Heart right ventricle (tissue), 16 donors: ENCODE measurements at places on chromosomes 16 and 17.

DNA sequence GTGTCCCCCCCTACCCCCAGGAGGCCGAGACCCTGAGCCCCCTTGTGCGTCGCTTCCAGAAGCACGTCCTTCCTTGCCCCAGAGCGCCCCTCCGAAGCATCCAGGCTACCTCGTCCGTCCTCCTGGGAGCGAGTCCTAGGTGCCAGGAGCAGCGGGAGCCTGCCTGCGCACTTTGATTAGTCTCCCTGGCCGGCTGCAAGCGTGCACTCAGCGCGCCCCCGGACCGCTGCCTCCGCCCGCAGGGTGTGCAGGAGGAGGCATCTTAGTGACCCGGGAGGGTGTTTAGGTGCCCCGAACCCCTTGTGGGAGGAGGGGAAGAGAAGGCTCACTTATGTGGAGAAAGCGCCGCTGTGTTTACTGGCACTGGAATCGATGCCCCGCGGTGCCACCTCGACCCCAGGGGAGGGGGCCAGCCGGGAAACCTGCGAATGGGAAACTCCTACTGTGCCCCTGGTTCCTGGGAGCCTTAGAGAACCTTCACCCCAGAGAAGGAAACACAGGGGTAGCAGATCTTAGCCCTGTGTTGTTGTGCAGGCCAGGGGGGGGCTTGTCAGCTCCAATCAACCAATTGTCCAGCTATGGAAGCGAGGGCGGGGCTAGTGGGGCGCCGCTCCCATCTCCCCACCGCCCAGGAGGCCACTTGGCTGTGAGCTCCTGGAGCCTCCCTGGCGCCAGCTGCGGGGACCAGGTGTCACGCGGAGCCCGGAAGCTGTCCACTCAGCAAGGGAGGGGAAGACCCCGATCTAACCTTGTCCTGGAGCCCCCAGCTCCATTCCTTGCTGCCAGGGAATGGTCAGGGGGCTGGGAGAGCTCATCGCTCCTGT is 922.8 kb upstream of the EEF2KMT start:
- H3K4me3 ChIP-seq: no peak overlapping the region
- H3K27ac ChIP-seq: no peak overlapping the region
- H3K4me1 ChIP-seq: peaks cover 3% of the 10 kb centered on the region
- H3K27me3 ChIP-seq: peaks cover 11% of the 10 kb centered on the region

GRCh38 chr17:2068519-2069051 is 13.7 kb downstream of the HIC1 start:
- peak overlapping the region; percentile 86 for H3K27ac ChIP-seq
- no peak for DNase-seq
- no peak overlapping the region for H3K4me3 ChIP-seq
- peaks cover 69% of the 10 kb centered on the region for H3K4me1 ChIP-seq

DNA sequence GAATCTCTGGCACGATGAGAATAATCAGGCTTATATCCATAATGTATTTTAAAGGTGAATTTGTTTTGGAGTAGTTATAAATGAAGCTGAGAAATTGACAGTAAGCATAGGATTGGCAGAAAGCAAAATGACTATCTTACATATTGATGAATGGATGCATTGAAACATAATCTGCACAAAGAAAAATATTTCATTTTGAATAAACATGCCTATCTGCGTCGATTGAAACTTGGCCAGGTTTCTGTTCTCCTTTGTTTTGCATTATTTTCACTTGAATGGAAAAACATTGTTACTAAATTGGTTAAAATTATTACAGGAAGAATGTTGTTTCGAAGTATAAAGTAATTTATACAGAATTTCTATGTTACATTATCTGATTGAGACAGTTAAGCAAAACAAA is 128.2 kb downstream of the USP22 start:
- H3K27ac ChIP-seq: no peak overlapping the region
- no peak for DNase-seq
- no peak overlapping the region for H3K4me3 ChIP-seq
- no peaks in the 10 kb centered on the region for H3K4me1 ChIP-seq

GRCh38 chr16:73356401-73357079 is 308.6 kb upstream of the ZFHX3 start:
- no peaks in the 10 kb centered on the region for H3K4me1 ChIP-seq

- H3K4me1 ChIP-seq: peaks cover 7% of the 10 kb centered on the region
- peak overlapping the region; percentile 93 for H3K27ac ChIP-seq
- no peaks in the 10 kb centered on the region for H3K36me3 ChIP-seq
- H3K27me3 ChIP-seq: peaks cover 17% of the 10 kb centered on the region
Observed at GRCh38 chr17:72128039-72128438, 7.2 kb downstream of the SOX9 start.

DNA sequence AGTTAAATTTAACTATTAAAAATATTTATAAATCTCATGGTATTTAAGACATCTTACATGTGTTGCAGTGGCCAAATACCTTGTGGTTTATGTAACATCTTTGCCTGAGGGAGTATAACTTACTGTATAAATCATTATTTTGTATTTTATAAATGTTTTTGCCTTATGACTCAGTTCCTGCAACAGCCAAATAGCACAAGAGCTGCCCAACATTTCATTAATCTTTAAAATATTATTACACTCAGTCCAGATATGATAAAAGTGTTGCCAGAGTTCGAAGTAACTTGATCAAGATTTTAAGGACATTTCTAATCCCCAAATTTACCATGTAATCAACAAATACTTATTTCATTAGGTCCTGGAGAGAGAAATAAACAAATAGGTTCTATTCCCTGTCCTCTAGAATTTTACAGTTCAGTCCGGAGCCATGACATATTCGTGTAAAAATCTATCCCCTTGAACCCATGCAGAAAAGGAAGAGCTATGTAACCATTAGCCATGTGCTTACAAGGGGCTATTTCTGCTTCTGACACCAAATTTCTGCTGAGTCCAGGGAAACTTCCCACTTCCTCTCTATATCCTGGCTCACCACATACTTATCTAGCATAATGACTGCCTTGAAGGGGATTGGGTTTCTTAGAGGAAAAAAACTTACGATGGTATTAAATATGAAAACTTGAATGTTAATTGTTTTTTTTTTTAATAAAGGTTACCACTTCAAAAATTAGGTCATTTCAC is 44.0 kb downstream of the IRX6 start:
- H3K4me3 ChIP-seq: no peak overlapping the region
- peaks cover 60% of the 10 kb centered on the region for H3K27me3 ChIP-seq
- peak overlapping the region; percentile 64 for H3K27ac ChIP-seq
- H3K4me1 ChIP-seq: peaks cover 27% of the 10 kb centered on the region

GRCh38 chr16:24996731-24997130 is 18.4 kb downstream of the ARHGAP17 start:
- no peaks in the 10 kb centered on the region for H3K36me3 ChIP-seq
- H3K27me3 ChIP-seq: no peaks in the 10 kb centered on the region
- DNase-seq: no peak
- H3K27ac ChIP-seq: peak overlapping the region; percentile 90
- peaks cover 98% of the 10 kb centered on the region for H3K4me1 ChIP-seq

DNA sequence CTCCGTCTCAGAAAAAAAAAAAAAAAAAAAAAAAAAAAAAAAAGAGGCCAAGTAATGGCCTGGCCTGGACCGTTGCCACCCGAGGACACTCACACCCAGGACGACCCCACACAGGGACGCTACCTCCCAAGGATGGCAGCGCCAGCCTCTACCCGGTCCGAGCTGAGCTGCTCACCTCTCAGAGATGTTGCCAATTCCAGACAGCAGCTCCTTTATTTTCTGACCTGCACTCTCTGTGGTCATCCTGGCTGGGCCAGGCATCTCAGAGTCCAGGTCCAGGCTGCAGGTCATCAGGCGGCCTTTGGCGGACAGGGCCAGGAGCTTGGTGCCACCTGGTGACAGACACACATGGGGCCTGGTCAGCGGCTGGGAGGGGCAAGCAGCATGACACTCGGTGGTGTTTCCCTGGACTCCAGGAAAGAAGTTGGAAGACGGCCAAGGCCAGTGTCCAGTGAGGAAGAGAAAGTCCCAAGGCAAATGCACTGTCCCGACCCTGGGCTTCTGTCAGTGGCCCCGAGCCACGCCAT is 3.1 kb downstream of the FAAP100 start:
- DNase-seq: peak; percentile 9
- H3K4me1 ChIP-seq: peaks cover 31% of the 10 kb centered on the region
- peaks cover 35% of the 10 kb centered on the region for H3K36me3 ChIP-seq
- no peak overlapping the region for H3K27ac ChIP-seq
- H3K27me3 ChIP-seq: no peaks in the 10 kb centered on the region
- no peak overlapping the region for H3K4me3 ChIP-seq

DNA sequence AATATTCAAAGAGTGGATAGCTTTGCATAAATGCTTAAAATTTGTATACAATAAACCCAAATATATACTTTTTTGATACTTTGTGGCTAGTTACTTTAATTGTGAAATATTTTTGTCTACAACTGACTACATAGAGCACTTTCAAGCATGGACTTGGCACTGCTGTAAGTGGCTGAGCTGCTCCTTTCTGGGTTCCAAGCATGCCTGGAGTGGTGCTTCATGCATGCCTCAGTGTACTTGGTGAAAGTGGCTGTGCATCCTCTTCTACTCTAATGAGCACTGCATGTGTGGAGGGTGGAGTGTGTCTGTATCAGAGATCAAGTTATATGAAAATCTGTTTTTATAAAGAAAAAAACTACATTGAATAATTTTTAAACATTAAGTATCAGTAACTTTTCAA is 94.1 kb downstream of the OMG start:
- H3K4me1 ChIP-seq: peaks cover 8% of the 10 kb centered on the region
- H3K4me3 ChIP-seq: no peak overlapping the region
- no peak for DNase-seq
- H3K27me3 ChIP-seq: no peaks in the 10 kb centered on the region
- H3K36me3 ChIP-seq: no peaks in the 10 kb centered on the region

- no peaks in the 10 kb centered on the region for H3K27me3 ChIP-seq
- no peak overlapping the region for H3K4me3 ChIP-seq
- H3K4me1 ChIP-seq: peaks cover 17% of the 10 kb centered on the region
Observed at GRCh38 chr16:58727028-58727781, 6.9 kb downstream of the GOT2 start.

DNA sequence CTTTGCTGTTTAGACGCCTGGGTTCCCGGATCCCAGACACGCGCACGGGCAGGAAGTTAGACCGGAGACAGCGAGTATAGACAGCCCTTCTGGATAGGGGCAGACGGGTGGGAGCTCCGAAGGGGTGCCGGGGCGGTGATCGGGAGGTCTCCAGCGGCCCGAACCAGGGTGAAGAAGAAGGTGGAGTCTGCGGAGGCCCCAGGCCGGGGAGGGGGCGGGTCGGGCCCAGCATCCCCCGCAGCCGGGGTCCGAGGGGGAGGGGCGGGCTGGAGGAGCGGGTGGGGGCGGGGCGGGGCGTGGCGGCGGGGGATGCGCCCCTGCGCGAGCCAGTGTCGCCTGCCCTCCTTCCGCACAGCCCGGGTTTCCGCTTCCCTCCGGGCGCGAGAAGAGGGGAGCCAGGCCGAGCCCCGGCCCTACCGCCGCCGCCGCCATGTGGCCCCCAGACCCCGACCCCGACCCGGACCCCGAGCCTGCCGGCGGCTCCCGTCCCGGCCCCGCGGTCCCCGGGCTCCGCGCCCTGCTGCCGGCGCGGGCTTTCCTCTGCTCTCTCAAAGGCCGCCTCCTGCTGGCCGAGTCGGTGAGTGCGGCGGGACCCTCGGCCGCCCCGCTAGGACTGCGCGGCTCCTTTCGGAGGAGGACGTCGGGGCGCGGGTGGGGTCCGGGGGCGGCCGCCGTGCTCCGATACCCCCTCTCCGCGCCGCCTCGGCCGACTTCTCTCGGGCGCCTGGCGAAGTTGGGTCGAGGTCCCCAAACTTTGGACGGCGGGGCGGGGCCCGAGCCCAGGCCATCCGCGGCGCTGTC is at the start of gene CMTM3:
CMTM3 (plus strand) TSS at position 329 of the 801 bp plus-strand sequence; CDS start at position 431, 102 bp downstream.
- H3K27ac ChIP-seq: peak within 1 kb of the TSS; percentile 91
- H3K27me3 ChIP-seq: no peaks in the 10 kb centered on the region
- H3K4me1 ChIP-seq: no peaks in the 10 kb centered on the region
- H3K36me3 ChIP-seq: peaks cover 8% of the 10 kb centered on the region

- H3K4me1 ChIP-seq: peaks cover 76% of the 10 kb centered on the region
- peak overlapping the region; percentile 31 for H3K4me3 ChIP-seq
- DNase-seq: no peak
- H3K27me3 ChIP-seq: no peaks in the 10 kb centered on the region
Observed at GRCh38 chr17:75475851-75476250, 19.4 kb downstream of the TMEM94 start.

DNA sequence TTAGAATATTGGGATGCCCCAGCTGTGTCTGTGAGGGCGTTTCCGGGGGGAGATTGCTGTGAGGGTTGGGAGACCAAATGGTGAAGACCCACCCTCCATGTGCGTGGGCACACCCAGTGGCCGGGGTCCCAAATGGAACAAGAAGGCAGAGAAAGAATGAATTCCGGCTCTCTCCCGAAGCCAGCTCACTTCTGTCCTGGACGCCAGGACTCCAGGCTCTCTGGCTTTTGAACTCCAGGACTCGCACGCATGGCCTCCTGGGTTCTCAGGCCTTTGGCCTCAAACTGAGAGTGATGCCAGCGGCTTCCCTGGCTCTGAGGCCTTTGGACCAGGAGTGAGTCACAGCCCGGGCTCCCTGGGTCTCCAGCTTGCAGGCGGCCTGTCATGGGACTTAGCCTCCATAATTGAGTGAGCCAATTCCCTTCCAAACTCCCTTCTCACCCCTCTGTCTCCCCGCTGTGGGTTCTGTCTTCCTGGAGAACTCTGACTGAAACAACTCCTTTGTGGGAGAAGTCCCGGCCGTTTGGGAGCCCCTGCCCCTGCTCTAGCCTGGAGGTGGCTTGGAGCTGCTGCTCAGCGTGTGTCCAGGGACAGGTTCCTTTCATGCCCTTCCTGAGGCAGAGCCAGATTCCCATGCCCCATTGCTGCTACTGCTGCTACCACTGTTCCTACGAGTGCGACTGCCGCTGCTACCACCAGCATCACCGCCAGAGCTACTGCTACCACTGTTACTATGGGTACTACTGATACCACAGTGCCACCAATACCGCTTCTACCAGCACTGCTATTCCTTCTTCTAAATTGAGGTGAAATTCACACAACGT is 49.8 kb upstream of the CBX4 start:
- peaks cover 60% of the 10 kb centered on the region for H3K27me3 ChIP-seq
- H3K27ac ChIP-seq: no peak overlapping the region
- H3K4me3 ChIP-seq: no peak overlapping the region
- no peaks in the 10 kb centered on the region for H3K36me3 ChIP-seq
- H3K4me1 ChIP-seq: peaks cover 8% of the 10 kb centered on the region

GRCh38 chr17:9238340-9239245 is 217.3 kb downstream of the NTN1 start:
- no peak for DNase-seq
- no peaks in the 10 kb centered on the region for H3K36me3 ChIP-seq
- H3K4me3 ChIP-seq: no peak overlapping the region
- peaks cover 44% of the 10 kb centered on the region for H3K4me1 ChIP-seq
- H3K27ac ChIP-seq: peak overlapping the region; percentile 95

DNA sequence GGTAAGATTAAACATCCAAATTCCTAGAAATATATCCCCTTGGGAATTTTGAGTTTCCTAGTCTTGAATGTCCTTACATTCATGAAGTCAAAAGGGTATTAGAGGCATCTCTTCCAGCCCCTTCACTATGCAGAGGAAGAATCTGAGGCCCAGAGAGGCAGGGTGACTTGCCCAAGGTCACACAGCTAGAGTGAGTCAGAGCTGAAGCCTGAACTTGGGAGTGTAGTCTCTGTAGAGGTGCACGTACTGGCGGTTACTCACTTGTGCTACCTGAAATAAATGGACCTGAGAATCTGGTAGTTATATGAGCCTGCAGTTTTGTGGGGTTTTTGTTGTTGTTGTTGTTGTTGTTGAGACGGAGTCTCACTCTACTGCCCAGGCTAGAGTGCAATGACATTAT is 164.0 kb downstream of the XYLT1 start:
- H3K36me3 ChIP-seq: no peaks in the 10 kb centered on the region
- no peak overlapping the region for H3K4me3 ChIP-seq
- no peak for DNase-seq
- H3K27me3 ChIP-seq: no peaks in the 10 kb centered on the region
